ENCODE measurements at places on chromosomes 12 and 14.

GRCh38 chr12:84506282-84506681 is 406.3 kb downstream of the SLC6A15 start:
- no peak for DNase-seq

- no peak for DNase-seq
These were observed 87.0 kb downstream of the FRMD6 start for GRCh38 chr14:51738754-51739153.

DNA sequence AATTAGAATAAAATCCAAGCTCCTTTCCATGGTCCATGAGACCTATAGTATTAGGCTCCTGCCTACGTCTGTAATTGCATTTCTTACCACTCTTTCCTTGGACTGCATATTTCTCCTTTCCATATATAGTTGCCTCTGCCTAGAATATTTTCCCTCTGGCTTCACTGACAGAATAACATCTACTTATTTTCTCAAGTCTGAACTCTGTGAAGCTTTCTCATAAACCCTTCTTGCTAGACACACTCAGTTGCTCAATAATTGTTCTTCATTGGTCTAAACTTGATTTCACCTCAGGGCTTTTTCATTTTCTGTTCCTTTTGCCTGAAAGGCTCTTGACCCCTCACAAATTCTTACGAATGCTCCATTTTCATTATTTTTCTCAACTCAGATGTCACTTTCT is 36.9 kb upstream of the KRAS start:
- DNase-seq = no peak

DNA sequence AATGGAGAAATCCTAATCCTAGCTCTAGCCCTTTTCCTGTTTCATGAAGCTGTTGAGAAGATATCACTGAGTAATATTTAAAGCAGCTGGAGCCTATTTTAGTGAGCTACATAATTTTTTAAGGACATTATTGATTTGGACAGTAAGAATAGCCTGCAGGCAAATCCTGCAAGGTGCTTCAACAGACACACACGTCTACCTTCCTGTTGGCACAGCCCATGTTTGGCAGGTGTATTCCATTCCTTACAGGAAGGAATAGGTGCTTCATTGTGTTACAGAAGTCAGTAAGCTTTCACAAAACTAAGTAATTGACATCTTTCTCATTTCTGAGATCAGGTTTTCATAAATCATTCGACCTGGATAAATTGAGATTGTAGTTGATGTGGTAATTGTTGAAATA is 50.6 kb downstream of the FOXA1 start:
- no peak for DNase-seq

DNA sequence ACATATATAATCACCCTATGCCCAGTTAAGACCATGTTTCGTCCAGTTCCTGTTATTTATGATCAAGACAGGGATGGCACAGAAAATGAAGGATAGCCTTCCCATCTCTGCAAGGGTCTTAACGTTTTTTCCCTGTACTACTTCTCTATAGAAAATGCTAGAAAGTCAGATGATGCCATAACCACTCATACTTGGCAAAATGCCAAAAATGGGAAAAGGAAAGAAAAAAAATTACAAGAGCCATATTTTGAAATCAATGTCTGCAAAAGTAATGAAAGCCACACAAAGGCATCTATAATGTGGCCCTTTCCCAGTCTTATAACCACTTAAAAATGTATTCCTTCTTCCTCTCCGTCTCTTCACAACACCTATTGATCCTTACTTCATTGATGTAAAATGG is 1.8 kb upstream of the MYL6B start:
- no peak for DNase-seq

GRCh38 chr14:90837355-90837754 is 21.1 kb upstream of the TTC7B start:
- DNase-seq = no peak

DNA sequence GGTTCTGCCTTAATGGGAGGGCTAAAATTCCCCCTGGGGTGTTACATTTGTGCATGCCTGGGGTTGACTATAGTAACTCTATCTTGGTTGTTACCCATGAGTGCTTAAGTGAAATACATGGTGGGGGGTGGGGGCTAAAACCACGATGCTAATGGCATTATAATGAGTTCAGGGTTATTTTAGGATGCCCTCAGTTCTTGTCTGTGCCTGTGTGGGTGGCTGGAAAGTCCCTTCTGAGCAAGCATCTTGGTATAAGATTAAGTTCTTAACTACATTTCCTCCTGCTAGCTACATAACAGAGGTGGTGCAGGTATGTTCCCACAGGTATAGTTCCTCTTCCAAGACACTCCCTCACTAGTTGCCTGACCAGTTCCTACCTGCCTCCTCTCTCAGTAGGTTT is 822.3 kb downstream of the LRFN5 start:
- DNase-seq = no peak

GRCh38 chr12:104022786-104023185 is 27.2 kb downstream of the GLT8D2 start:
- no peak for DNase-seq

- DNase-seq = no peak
These were observed 20.8 kb upstream of the FBLN5 start for GRCh38 chr14:91968280-91968679.

- DNase-seq = no peak
These were observed 1.7 kb upstream of the CHPT1 start for GRCh38 chr12:101695706-101696105.

DNA sequence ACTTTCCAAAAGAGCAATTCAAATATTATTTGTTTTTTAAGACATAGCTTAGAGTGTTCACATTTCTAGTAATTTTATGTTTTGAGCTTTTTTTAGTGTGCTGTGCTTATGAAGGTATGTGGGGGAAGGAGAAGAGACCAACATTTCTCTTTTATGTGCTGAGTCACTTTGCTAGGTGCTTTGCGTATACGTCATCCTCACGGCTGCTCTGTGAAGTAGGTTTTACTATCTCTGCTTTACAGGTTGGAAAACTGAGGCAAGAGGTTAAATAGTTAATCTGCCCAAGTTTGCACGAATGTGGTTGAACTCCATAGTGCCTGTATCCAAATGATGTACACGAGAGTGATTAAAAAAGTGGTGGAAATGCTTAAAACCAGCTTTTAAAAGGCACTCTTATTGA is 75.9 kb downstream of the AEBP2 start:
- no peak for DNase-seq

DNA sequence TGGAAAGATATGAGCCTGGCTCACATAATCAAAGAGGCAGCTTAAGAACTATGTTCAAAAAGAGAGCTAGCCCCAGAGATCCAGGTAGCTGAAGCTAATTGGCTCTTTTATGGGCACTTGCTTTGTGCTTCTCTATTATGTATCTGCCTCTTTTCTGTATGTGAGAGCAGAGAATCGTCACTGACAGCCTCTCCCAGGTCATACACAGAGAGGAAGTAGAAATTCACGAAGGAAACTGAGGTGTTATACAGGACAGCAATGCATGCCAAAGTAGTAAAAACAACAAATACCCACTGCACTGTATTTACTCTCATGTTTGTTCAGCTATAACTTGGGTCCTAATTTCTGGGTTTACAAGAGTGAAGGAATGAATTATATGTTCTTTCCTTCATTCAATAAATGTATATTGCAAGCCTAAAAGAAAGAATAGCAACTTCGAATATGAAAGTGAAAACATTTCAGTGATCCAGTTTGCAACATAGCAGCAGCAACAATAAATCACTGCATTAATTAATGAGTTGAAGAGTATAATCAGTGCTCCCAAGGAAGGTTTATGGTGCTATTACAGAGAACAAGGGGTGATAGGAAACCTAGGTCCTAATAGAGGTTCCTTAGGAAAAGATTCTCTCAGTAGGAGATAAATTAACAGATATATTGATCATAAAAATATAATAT is 47.1 kb upstream of the ATXN7L3B start:
- no peak for DNase-seq

GRCh38 chr12:108825201-108825950 is 32.0 kb downstream of the SSH1 start:
- no peak for DNase-seq

GRCh38 chr12:6437586-6437985 is 7.2 kb upstream of the CD27 start:
- no peak for DNase-seq

- DNase-seq = no peak
These were observed 99.9 kb downstream of the FOXN3 start for GRCh38 chr14:89317051-89317691.

DNA sequence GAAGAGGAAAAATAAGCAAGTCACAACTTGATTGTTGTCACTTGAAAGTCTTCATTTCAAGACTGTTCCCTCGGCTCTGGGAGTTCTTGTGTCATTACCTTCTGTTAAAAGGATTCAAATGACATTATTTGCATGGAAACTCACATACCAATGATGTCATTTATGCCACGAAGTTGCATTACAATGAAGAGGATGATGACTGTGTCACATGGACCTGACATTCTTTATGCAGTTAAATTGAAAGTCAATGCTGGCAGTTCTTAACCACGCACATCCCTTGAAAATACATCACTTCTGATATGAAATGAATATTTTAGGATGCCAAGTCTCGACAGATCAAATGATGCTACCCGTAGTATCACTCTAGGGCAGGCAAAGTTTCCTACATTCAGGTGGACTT is 1069.5 kb downstream of the VRK1 start:
- DNase-seq = no peak

DNA sequence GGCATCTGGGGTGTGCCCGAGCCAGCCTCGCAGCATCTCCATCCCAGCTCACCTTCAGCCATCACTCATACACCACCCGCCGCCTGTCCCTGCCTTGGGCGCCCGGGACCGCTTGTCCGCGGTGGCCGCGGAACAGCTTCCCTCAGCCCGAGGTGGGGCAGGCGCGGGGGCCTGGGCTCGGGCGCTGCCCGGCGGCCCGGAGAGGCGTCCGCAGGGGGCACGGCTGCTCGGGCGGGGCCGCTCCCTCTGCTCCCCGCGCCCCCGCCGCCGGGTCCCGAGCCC is 430 bp downstream of the SLC41A2 start:
- DNase-seq = no peak

- DNase-seq = no peak
These were observed 70.9 kb downstream of the MON2 start for GRCh38 chr12:62537551-62537950.

GRCh38 chr12:109744986-109745942 is 31.6 kb downstream of the FAM222A start:
- DNase-seq = no peak

DNA sequence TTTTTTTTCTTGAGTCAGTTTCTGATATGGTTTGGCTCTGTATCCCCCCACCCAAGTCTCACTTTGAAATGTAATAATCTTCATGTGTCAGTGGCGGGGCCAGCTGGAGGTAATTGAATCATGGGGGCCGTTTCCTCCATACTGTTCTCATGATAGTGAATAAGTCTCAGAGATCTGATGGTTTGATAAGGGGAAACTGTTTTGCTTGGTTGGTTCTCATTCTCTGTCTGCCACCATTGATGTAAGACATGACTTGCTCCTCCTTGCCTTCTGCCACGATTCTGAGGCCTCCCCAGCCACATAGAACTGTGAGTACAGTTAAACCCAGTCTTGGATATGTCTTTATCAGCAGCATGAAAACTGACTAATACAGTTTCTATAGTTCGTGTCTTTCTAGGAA is 42.9 kb downstream of the WNK1 start:
- DNase-seq = peak; percentile 59

DNA sequence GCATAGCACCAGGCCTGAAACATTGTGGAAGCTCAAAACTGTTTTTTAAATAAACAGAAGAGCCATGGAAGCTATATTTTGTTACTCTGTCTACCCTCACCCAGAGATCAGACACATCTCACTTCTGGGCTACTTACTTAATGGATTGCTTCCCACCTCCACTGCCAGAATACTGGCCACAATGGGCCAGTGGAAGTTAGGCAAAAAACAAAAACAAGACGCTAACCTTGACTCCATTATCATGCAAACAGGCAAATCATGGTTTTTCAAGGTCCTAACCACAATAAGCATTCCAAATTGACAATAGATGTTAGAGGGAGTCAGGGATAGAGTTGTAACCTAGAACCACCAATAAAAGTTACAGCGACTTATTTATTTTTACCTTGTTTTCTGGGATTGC is 52.7 kb upstream of the PTCSC3 start:
- no peak for DNase-seq

GRCh38 chr12:5456906-5457305 is 25.0 kb downstream of the NTF3 start:
- DNase-seq = no peak

GRCh38 chr12:88921890-88922532 is 341.7 kb upstream of the KITLG start:
- no peak for DNase-seq

- no peak for DNase-seq
These were observed 80.6 kb downstream of the BTG1 start for GRCh38 chr12:92065018-92065499.

- no peak for DNase-seq
These were observed 7.6 kb downstream of the SLC38A2 start for GRCh38 chr12:46364777-46365580.

DNA sequence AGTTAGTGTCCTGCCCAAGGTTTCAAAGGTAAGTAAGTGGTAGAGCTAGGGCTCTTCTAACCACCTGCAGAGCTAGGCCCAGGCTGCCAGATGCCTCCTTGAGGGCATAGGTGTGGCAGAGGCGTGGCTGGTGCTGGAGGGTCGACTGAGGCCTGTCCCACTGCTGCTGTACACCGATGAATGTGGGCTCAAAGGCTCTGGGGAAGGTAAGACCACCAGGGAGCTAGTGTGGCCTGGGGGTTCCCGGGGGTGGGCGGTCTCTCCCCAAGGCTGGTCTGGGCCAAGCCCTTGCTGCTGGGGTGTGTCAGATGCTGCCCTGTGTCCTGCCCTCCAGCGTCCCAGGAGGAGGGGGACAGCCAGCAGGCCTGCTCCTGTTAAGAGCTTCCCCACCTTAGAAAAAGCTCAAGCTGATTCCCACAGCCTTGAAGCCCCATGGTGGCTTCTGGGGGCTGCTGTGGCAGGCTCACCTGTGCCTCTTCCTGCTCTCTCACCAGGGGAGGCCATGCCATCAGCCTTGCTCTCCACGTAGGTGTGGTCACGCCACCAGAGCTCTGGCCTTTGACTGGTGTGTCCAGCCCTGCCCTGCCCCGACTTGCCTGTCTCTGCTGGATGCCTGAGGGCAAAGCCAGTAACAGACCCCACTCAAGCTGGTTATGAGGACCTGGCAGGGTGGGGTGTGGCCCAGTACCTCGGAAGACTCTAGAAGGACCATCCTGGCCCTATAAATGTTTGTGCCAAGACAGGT is 36.8 kb downstream of the SH2B3 start:
- DNase-seq = no peak

DNA sequence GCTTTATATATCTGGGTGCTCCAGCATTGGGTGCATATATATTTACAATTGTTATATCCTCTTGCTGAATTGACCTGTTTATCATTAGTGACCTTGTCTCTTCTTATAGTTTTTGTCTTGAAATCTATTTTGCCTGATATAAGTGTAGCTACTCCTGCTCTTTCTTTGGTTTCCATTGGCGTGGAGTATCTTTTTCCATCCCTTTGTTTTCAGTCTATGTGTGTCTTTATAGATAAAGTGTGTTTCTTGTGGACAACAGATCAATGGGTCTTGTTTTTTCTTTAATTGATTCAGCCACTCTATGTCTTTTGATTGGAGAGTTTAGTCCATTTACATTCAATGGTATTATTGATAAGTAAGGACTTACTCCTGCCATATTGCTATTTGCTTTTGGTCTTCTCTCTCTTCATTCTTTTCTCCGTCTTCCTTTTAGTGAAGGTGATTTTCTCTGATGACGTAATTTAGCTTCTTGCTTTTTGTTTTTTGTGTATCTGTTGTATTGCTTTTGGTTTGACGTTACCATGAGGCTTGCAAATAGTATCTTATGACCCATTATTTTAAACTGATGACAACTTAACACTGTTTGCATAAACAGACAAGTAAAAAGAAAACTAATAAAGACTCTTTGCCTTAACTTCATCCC is 347.6 kb downstream of the TMEM121 start:
- no peak for DNase-seq

- no peak for DNase-seq
These were observed 48.7 kb upstream of the NAV3 start for GRCh38 chr12:77782034-77782433.
